Stimulated activated memory B cell treated with anti-CD40 and anti-IgM and Interleukin-4, amounts not matched to agents 10 μg/mL and 1 μg/mL and 100 μg/mL, for 72 hours (primary cell): ENCODE measurements at places on chromosomes 2 and 18.

GRCh38 chr2:235546151-235546435 is 52.2 kb downstream of the AGAP1 start:
- ATAC-seq = no peak

GRCh38 chr2:8457092-8457481 is 224.8 kb upstream of the ID2 start:
- ATAC-seq = peak; percentile 53

GRCh38 chr18:33957707-33958106 is 267.0 kb downstream of the NOL4 start:
- ATAC-seq = no peak

GRCh38 chr2:233707940-233708644 is 4.6 kb upstream of the UGT1A5 start:
- no peak for ATAC-seq

DNA sequence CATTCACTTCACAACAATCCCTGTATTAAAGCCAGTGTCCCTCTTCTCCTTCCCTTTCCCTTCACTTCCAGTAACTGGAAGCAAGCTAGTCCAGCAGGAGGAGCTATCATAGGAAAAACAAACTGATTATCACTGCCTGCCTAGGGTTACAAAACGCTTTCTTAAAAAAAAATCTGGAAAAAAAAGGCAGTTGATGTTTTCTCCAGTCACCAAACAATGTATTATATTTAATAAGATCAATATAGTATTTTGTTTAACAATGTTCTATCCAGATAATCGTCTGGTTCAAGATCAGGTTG is 78.8 kb upstream of the ITGB6 start:
- ATAC-seq = no peak

GRCh38 chr2:215486291-215487001 is 50.6 kb upstream of the FN1 start:
- ATAC-seq = no peak

- ATAC-seq = no peak
Observed at GRCh38 chr2:100886085-100886484, 66.1 kb downstream of the NPAS2 start.

DNA sequence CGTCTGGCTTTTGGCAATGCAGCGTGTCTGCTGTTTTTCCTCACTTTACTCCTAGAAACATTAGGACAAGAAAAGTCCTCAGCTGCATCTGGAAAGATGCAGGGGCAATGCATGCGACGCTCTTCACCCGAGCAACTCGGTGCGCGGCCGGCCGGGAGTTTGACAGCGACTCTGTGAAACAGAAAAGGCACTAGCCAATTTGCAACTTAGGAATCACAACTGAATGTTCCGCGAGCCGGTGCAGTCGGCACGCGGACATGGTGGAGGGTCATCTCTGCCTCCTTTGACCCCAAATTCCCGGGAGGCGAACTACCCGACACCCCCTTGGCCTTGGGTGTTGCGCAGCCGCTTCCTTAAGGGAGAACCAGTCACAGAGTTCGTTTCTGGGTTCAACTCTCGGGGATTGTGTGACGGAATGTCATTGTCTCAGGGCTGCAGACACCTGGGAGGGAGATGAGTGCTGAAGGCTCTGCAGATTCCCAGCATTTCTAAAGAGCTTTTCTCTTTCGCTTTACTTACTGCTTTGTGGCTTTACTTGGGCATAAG is 9.8 kb downstream of the NR4A2 start:
- ATAC-seq = no peak

GRCh38 chr2:11715987-11716652 is 30.3 kb upstream of the LPIN1 start:
- no peak for ATAC-seq

DNA sequence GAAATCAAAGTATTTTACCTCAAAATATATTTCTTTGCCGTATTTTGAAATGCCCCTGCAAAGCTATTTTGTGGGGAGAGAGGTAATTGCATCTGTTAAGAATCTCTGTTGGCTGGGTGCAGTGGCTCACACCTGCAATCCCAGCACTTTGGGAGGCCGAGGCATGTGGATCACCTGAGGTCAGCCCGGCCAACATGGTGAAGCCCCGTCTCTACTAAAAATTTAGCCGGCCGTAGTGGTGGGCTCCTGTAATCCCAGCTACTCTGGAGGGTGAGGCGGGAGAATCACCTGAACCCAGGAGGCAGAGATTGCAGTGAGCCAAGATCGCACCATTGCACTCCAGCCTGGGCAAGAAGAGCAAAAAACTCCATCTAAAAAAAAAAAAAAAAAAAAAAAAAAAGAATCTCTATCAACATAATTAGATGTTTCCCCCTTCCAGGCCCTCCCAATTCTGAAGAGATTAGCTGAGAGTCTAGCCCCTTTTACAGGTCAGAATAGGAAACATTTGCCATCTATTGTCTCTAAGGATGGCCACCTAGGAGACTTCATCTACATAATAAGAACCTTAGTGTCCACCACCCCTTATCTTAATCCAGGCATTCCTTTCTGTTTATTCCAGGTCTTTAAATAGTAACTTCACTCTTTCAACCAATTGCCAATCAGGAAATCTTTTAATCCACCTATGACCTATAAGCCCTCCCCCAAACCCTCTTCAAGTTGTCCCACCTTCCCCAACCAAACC is 3.5 kb upstream of the TRAPPC8 start:
- ATAC-seq = no peak

DNA sequence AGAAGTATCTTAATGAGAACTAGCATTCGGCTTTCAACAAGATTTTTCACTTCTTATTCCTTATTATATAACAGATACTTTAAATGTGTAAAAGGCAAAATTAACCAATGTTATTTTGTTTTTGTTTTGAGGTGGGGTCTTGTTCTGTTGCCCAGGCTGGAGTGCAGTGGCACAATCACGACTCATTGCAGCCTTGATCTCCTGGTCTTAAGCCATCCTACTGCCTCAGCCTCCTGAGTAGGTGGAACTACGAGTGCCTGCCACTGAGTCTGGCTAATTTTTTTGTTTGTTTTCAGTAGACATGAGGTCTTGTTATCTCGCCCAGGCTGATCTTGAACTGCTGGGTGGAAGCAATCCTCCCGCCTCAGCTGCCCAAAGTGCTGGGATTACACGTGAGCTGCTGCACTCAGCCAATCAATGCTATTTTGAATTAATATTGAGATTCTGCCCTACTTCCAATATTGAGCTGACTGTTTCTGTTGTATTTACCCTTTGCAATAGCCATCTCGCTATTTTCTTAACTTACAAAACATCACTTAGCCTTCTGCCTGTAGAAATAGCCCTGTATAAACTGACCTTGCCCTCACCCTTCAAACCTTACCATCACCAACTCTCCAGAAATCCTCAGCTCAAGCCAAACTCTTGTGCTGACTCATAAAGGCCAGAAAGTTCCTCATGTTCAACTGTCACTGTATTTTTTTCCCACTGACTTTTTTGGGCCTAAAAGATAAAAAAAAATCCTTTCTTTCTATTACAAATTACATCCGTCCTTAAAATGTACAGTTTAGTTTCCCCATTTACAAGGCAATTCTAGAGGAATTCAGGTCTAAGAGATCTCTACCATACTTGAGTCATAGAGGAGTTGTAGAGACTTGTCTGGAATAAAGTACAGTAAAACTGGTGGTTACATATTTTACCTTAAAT is 94.3 kb downstream of the OLA1 start:
- no peak for ATAC-seq

DNA sequence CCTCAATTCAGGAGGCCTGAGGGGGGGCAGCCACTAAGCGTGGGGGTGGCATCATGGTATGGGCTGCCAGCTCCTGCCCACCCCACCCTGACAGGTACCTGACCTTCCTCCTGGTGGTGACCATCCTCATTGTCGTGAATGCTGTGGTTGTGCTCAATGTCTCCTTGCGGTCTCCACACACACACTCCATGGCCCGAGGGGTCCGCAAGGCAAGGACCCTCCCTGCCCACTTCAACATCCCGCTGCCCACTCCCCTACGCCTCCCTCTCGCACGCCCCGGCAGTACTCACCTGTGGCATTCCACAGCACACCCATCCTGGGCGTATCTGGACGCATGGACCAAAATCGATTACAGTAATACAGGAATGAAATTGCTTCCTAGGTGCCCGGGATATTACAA is 4.0 kb downstream of the CHRNG start:
- ATAC-seq = no peak

GRCh38 chr2:97664636-97664970 is 759 bp upstream of the ACTR1B start:
- no peak for ATAC-seq

GRCh38 chr18:36331521-36331971 is 34.0 kb downstream of the FHOD3 start:
- ATAC-seq = no peak

DNA sequence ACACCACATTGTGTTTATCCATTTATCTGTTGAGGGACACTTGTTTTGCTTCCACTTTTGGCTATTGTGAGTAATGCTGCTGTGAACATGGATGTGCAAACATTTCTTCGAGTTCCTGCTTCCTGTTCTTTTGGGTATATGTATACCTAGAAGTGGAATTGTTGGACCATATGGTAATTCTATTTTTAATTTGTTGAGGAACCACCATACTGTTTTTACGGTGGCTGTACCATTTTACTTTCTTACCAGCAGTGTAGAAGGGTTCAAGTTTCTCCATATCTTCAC is 23.1 kb downstream of the ANXA4 start:
- no peak for ATAC-seq

DNA sequence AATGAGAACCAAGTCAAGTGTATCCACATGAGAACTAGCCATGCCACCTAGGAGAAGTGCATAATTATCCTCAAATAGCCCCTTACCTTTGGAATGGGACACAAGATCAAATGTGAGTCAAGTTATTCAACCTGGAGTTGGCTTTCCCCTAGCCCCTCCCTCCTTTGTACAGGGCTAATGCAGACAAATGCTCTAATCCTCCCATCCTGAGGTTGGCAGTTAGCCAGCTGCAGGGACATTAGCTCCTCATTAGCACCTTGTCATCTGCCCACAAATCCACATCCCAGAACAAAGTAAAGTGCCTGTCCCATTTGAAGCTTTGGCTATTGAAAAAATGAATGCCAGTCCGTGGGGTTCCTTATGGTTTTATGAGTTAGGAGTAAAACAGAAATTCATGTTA is 294.1 kb upstream of the FANCL start:
- no peak for ATAC-seq

- no peak for ATAC-seq
Observed at GRCh38 chr2:156466739-156467405, 30.7 kb downstream of the GPD2 start.
